ENCODE measurements at places on chromosomes 5 and 9.

DNA sequence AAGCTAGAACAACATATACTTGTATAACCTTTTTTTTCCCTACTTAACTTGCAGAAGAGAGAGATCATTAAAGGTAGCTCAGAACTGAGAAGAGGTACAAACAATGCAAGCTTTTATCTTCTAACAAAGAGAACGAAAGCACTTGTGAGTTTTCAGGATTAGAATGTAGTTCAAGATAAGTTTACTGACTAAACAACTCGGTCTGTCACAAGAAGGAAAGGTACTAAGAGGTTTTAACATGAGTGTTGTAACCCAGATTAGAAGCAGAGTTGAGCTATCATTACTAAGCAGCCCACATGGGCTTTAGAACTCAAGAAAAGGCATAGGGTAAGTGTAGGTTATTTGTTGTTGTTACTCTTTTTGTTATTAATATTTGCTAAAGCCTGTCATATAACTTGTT is 25.2 kb downstream of the GIN1 start:
- no peak for DNase-seq

- no peak for DNase-seq
Observed at GRCh38 chr5:17340379-17340778, 122.9 kb downstream of the BASP1 start.

- DNase-seq: no peak
Observed at GRCh38 chr5:6273090-6273735, 105.1 kb downstream of the MED10 start.

DNA sequence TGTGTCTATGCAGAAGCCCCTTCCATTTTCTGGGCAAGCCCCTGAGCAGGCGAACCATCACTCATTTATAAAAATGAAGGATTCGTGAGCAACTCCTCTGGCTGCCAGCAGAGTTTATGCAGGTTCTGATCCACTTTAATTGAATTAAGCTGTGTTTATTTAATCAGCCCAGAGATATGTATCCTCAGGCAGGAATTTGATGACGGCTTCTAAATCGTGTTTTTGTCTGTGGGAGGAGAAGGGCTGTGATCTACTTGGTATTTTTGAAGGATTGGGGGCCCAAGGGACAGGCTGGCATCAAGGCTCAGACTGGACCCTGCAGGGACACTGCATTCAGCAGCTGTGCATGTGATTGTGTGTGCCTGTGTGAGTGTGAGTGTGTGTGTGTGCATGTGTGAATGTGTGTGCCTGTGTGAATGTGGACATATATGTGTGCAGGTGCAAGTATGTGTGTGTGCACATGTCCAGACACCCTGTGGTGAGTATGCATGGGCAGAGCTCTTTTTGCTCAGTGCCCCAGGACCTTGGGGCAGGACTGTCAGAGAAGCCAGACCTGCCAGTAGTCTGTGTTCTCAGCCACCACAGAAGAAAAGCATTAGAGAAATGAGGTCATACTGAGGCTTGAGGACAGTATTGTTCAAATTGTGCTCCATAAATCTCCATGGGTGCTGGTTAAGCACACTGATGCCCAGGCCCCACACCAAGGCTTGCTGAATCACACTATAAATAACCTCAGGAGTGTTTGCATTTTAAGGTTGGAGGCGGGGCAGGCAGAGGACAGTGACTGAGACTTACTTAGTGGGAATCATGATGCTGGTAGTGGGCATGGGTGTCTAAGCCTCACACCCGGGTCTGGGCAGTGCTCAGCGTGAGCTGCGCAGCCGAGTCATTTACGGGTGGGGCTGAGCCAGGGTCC is 164.0 kb downstream of the CARTPT start:
- DNase-seq: no peak

DNA sequence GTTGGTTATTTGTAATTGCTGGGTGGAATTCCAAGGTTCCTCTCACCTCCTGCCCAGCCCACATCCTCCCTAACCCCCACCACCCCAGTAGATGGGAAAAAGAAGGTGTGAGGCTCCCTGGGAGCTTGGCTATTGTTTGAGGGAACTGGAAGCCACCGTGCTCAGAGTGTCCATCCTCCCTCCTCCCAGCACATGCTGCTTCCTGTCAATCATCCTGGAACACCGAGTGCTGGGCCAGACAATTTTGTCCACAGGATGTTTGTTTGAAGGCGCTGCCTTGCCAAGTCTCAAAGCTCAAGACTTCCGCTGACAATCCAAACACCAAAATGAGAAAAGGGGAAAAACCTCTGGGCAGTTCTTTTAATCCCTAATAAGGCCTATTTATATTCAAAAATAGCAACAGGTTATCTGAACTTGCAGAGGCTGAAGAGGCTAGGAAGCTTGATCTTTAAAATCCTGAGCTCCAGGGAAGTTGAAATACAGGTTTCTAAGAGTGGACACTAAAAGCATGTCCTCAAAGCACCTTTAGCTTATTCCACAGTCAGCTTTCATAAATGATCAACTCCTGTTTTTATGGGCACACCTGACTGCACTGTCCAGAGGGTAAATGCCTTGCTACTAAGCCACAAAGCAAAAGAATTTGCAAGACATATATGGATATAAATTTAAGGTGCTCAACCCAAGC is 286.7 kb downstream of the NFIB start:
- no peak for DNase-seq

DNA sequence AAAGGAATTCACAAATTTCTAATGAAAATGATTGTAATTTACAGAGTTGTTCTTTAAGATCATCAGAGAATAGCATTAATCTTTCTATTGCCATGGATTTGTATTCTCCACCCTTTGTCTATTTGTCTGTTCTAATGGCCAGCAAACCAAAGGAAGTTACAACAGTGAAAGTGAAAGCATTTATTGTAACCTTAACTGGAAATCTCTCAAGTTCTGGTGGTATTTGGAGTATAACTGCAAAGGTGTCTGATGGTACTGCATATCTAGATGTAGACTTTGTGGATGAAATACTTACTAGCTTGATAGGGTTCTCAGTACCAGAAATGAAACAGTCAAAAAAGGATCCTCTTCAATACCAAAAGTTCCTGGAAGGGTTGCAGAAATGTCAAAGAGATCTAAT is 21.7 kb downstream of the RMI1 start:
- no peak for DNase-seq

DNA sequence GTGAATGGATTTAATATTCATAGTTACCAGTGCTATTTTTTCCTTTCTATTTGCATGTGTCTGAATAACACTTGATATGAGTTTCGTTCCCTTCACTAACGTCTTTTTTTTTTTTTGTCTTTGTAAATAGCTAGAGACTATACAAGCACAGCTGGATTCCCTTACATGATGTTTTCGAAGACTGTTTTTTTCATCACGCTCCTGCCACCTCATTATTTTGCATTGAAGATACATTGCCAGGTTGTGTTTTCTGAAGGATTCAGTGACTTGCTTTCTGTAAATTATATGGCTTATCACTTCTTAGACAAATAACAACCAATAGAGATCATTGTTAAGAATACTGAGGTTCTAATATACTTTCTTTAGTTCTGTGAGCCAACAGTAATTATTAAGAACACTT is 207.5 kb downstream of the COMMD10 start:
- DNase-seq: no peak

- no peak for DNase-seq
Observed at GRCh38 chr9:106286249-106286648, 576.7 kb upstream of the ZNF462 start.

DNA sequence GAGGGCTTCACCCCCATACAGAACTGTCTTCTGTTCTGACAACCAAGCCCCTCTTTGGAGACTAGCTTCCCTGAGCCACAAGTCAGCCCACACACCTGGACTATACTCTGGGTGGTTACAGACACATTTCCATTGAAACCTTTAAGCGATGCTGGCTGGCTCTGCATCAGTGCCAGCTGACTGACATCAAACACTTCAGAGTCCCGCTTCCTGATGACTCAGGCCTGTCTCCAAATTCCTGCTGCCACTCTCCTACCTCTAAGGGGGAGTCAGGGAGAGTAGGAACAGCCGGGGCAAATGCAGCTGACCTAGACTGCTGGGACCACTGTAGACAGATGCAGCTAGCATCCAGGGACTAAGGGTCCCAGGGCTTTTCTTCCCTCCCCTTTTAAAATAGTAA is 59.4 kb downstream of the SIL1 start:
- no peak for DNase-seq

- no peak for DNase-seq
Observed at GRCh38 chr9:101467690-101468089, 32.1 kb upstream of the ALDOB start.

DNA sequence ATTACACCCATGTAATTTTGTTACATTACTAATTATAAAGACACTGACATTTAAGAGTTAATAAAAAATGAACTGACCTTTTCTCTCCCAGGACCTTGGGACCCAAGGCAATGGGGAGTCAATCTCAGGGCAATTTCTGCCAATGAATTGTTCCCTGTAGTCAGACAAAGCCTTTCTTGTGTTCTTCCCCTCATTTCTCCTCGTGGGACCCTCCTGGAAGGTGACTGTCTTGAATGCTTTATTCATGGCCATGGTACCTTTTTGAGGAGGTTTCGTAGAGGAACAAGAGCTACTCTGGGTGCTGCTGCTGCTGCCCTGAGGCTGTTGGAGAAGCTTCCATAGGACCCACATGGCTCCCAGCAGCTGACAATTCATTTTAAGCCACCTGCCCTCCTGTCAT is 190.3 kb downstream of the SNX18 start:
- no peak for DNase-seq

GRCh38 chr5:137191179-137191578 is 307.9 kb downstream of the SPOCK1 start:
- DNase-seq: no peak

DNA sequence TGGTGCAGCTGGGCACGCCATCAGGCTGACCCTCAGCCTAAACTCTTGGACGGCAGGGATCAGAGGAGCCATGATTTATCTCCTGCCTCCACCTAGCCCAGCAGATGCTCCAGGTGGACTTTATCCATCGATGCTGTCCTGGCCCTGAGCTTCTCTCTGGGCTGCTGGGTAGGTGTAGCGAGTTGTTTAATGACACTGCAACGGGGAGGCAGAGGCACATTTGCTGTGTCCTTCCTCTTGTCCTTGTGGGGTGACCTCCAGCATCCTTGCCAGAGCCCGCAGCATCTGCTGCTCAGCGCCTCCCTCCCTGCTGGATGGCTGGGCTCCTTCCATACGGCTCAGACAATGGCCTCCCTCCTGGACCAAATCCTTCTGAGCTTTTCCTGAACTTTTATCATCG is 103.1 kb upstream of the IRX4 start:
- DNase-seq: no peak

DNA sequence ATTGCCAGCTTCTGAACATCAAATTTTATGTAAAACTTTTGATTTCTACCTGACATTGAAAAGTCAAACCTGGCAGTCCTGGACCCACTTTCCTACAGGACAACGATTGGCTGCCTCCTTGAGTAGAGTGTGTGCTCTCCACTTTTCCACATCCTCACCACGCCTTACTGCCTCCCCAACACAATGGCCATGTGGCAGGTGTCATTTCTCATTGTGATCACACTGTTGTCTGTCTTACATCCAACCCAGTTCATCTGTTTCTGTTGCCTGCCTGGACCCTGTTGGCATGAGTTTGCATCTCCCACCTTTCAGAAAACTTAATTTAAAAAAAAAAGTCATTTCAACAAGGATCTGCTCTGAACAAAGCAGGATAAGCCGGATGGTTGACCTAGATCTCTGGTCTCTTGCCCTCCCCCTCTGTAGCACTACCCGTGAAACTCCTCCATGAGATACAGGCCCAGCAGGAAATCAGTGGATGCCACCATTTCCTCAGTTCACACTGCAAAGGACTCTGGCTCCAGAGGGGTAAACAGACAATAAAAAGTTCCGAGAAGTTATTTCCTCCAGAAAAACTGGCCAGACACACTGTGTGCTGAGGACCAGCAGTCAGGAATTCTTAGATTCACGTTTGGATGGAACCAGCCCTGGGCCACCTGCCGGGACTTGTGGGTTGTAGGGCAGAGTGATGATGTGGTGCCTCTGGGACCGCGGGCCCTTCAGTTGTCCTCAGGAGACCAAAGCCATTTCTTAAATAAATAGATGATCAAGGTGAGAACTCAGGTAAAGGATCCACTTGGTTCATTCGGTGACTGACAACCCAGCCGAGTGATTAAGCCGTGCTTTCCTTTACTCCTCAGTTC is 48.6 kb downstream of the AMBP start:
- no peak for DNase-seq

DNA sequence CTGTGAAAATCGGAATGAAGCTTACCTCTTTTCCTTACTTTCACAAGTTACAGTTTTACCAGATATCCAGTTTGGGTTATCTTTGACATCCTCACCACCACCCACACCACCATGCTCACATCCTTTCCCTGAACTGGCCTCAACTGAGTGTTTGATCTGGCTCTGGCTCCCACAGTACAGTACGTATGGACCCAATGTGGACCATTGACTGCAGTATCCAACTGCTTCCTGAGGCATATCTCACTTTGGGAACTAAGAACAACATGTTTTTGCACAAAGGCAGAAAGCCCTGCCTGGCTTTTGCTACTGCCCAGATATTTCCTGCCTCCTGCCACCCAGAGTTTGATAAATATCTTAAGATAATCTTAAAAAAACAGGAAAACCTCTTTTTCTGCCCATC is 1232.0 kb upstream of the CDH18 start:
- no peak for DNase-seq

DNA sequence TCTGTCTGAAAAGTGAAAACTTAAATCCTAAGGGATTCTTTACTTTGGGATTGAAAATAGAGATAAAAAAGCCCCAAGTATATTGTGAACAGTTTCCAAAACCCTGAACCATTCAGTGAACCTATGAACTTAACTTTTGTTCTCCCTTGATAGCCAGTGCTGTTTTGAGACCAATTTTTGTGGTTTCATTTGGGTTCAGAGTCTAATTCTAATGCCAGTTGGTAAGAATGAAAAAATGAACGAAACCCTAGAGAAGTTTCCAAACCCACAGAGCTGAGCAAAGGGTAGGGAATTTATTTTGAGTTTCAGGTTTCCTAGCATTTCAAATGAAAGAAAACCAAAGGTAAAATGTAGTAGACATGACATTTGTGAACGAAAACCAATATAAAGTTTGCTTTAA is 1366.8 kb downstream of the EFNA5 start:
- DNase-seq: no peak

GRCh38 chr9:129482521-129483414 is 138.1 kb downstream of the C9orf50 start:
- no peak for DNase-seq

GRCh38 chr5:159658266-159658925 is 257.9 kb upstream of the ADRA1B start:
- DNase-seq: no peak

GRCh38 chr9:34227445-34227844 is 48.6 kb downstream of the UBAP1 start:
- no peak for DNase-seq

- no peak for DNase-seq
Observed at GRCh38 chr9:128600099-128600498, 47.7 kb downstream of the SPTAN1 start.

GRCh38 chr9:92638621-92639101 is 31.3 kb downstream of the IPPK start:
- no peak for DNase-seq

GRCh38 chr5:122880170-122880689 is 34.8 kb downstream of the SNX24 start:
- no peak for DNase-seq

GRCh38 chr5:181203777-181204112 is 1.3 kb downstream of the TRIM7 start:
- DNase-seq: no peak

Data from CD8-positive, alpha-beta memory T cell (primary cell).